GM12878 (cell line): ENCODE measurements at places on chromosomes 2 and 18. TPM values are rescaled to one million over a fixed set of nuclear protein-coding genes. Genes with fewer than 3 reads are reported as not detected.

The ITPRIPL1 gene
- 9.9 and 11.2 TPM in 2 replicates for polyA plus RNA-seq

The SLC5A7 gene
- not detected in 2 replicates for polyA plus RNA-seq

The BOK gene
- polyA plus RNA-seq: 0.12 TPM in 1 of 2 replicates, not detected in the other

The AMER3 gene
- polyA plus RNA-seq: not detected in 2 replicates

The USP40 gene
- 16.8 and 17.8 TPM in 2 replicates for polyA plus RNA-seq

The DIS3L2 gene
- polyA plus RNA-seq: 17.3 and 17.8 TPM in 2 replicates

The SERPINB3 gene
- not detected in 2 replicates for polyA plus RNA-seq

The CNDP1 gene
- polyA plus RNA-seq: 0.05 TPM in 1 of 2 replicates, not detected in the other

The UGT1A5 gene
- polyA plus RNA-seq: not detected in 2 replicates

The NCL gene
- 1,195 and 1,206 TPM in 2 replicates for polyA plus RNA-seq

The DUSP2 gene
- polyA plus RNA-seq: 49.6 and 56.4 TPM in 2 replicates

The G6PC2 gene
- polyA plus RNA-seq: not detected in 2 replicates

The BOLL gene
- polyA plus RNA-seq: not detected in 2 replicates
